T1000 (cell line): ENCODE measurements at places on chromosomes 2 and 18.

DNA sequence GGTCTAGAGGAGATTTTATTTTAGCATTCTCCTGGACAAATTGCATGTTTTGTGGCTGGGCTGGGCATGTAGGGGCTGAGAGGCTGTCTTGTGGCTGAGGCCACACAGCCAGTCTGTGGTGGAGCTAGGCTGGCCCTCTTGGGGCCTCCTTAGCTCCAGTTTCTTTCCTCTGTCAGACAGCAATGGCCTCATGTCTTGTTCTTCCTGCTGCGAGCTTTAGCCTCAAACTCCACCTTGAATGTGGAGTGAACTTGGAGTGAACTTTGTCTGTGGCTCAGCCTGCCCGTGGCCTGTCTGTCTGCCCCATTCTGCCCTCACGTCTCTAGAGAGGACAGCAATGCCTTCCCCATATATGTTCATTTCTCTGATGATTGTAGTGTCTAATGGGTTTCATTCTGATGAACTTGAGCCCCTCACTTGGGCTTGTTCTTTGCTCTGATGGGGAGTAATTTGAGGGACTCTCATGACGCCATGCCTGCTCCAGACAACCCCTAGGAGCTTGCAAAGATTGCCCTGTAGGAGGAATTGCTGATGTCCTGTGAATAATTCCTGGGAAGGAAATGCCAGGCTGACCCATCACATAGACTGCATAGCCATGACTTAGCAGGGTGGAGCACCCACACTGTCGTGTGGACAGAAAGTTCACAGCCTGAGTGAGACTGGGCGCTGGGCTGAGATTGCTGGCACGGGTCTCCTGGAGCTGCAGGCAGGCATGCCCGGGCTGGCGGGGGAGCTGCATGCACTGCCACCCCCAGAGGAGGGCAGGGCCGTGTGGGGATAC is 42.6 kb downstream of the ASAP2 start:
- DNase-seq = no peak

GRCh38 chr2:119469661-119470297 is 38.1 kb downstream of the TMEM37 start:
- DNase-seq = no peak

- no peak for DNase-seq
Measured at GRCh38 chr2:113376913-113377445, 60.5 kb upstream of the ZNG1B start.

GRCh38 chr2:13109516-13109915 is 392.8 kb downstream of the TRIB2 start:
- DNase-seq = no peak

DNA sequence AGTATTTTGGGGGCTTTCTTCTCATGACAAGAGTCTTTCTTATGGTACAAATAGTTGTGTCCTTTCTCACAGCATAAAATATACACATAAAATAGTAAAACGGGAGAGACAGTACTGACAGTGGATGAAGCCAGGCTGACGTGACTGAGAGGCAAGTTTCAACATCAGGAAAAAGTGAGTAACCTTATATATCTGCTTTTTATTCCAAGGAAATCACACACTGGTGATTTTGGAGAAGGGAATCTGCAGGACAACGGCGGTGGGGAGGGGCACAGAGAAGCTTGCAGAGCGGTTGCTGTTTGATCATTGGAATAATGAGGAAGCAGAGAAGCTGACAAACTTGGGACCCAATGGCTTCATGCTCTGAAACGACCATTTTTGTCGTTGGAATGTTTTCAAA is 130.6 kb upstream of the ZNF236 start:
- no peak for DNase-seq

GRCh38 chr2:136151021-136151971 is 33.3 kb upstream of the CXCR4 start:
- no peak for DNase-seq

DNA sequence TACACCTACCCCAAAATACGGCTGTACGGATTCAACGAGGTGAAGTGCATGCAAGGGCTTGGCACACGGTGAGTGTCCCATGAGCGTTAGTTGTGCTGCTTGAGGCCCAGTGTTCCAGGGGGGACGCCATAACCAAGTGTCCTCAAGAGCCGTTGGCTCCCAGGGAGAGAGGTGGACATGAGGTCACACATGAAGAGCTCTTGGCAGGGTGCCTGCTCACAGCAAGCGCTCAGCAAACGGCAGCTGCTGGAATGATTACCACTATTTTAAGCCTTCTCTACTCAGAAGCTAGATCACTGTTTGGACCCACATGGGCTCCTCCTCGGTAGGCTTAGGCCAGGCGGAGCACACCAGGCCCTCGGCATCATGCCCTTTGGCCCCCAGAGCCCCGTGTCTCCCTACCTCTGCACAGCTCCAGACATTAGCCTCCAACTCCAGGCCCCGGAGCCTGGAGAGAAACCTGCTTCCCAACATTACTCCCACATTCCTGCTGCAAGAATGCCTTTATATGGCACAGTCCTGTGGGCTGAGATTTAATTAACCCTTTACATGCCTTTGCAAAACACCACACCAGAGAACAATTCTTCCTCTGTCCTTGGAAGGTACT is 68.4 kb upstream of the PPP1CB start:
- no peak for DNase-seq

- no peak for DNase-seq
Measured at GRCh38 chr2:220276741-220277444, 649.5 kb downstream of the SLC4A3 start.

GRCh38 chr18:63676526-63677323 is 15.0 kb upstream of the SERPINB3 start:
- DNase-seq = no peak

DNA sequence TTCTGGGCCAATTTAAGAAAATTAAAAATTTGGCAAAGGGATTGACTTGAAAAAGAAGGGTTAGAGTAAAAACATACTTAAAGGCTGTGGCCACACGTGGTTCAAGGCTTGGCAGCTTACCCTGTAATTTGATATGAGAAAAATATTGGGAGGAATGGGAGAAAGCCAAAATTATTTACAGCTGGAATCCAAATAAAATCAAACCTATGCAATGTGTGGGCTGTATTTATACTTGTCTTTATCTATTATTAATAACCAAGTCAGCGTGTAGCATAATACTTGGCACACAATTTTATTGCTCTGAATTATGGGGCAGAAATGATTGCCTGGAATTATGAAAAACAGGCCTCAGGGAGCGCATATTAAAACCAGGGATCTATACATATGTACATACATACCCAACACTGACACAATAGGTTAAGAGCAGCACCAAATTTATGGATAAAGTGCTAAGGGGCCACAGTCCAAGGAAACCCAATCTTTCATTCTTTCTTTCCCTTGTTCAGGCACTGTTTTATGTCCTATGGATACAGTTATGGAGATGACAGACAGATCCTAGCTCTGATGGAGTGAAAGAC is 35.6 kb downstream of the FAM124B start:
- DNase-seq = no peak

- no peak for DNase-seq
Measured at GRCh38 chr2:101887328-101887727, 104.4 kb upstream of the IL1R2 start.

DNA sequence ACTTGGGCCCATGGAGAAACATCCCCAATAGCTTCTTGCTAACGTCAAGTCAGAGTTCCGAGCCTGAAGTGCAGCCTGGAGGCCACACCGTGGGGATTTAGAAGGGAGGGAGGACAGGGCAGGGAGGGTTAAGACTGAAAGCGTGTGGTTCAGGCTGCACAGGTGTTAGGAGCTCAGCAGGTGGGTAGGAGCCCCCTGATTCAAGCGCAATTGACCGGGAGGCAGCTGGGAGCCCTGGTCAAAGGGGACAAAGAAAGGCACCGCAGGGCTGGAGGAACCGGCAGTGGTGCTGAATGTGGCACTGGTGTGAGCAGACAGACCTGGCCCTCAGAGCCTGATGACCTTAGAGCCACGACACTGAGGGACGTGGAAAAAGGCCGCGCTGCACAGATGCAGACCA is 149.6 kb downstream of the TMEM18 start:
- DNase-seq = no peak

- DNase-seq = peak; percentile 64
Measured at GRCh38 chr2:133434959-133435668, 133.1 kb downstream of the NCKAP5 start.

DNA sequence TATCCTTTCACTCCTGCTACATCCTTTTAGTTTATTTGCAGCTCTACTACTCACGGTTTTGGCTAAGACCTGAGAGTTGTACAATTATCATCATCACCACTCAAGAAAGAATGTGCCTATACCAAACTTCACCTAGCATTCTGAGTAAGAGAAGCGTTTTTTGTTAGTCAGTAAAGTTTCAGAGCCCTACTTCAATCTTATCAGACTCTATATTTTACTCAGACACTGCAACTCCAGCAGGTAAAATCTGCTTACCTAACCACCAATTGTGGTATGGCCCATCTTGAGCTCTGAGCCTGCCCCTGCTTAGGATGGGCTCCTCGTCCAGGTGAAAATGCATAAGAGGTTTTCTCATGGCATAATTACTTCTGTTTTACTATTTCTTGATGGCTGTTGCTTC is 37.1 kb downstream of the ICOS start:
- DNase-seq = no peak

GRCh38 chr2:178066324-178066723 is 6.3 kb downstream of the PDE11A start:
- DNase-seq = no peak

- no peak for DNase-seq
Measured at GRCh38 chr2:239605976-239606375, 205.2 kb upstream of the HDAC4 start.

GRCh38 chr2:46806526-46806925 is 109.1 kb downstream of the MCFD2 start:
- no peak for DNase-seq

DNA sequence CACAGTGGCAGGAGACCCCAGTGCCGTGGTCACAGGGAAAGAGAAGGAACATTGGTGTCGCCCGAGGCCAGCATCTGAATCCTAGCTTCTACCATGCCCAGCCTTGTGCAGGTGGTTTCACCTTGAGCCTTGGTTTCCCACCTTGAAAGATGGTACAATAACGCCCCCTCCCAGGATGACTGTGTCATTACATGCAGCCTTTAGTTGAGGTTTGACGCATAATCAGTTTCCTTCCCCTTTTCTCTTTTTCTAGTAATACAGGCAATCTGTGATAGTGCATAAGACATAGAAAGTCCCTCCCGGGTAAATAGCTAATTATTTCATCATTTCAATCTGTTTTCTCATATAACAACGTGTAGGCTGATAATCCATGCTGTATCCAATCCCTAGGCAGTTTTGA is 29.8 kb upstream of the ZNF407 start:
- no peak for DNase-seq

GRCh38 chr18:47507651-47508050 is 256.2 kb upstream of the SKOR2 start:
- DNase-seq = no peak

DNA sequence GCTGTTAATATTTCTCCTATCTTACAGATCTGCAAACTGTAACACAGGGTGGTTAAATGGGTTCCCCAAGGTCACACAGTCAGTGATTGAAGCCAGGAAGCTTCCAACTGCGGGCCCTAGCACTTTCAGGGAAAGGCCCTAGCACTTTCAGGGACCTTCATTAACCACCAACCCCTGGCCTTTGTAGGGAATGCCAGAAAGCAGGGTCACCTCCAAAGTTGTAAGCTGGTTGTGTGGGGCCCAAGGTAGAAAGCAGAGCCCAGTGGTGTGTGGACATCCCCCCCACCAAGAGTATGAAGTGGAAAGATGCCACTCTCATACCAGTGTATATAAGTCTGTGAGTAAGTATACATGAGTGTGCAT is 4.4 kb downstream of the DLX2 start:
- DNase-seq = no peak

DNA sequence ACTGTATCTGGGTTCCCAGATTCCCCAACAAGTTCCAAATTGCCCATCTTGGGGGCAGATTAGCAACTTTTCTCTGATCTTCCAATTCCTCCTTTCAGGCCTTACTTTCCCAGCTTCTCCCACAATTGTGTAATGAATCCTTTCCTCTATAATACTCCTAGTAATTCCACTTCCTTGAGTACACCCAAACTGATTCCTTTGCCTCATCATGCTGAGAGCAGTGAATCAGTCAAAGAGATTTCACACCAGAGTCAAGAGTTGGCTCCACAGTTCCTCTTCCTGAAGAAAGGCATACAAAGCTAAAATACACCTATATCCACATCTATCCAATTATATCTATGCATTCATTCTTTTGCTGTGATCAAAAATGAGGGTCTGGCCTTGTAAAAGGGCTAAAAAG is 28.6 kb upstream of the DAPL1 start:
- no peak for DNase-seq

DNA sequence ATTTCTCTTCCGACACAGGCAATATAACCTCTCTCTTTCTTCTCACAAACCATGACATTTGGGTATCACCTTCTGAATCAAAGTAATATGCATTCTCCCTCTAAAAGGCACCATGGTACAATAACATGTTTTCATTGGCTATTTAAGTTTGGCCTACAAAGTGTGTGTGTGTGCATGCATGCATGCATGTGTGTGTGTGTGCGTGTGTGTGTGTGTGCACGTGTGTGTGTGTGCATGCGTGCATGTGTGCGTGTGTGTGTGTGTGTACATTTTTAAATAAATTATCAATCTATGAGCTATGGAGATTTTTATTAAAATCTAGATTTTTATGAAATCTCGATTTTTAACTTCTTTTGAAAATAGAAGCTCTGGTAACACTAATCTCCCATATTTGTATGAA is 745.3 kb upstream of the ZEB2 start:
- no peak for DNase-seq

DNA sequence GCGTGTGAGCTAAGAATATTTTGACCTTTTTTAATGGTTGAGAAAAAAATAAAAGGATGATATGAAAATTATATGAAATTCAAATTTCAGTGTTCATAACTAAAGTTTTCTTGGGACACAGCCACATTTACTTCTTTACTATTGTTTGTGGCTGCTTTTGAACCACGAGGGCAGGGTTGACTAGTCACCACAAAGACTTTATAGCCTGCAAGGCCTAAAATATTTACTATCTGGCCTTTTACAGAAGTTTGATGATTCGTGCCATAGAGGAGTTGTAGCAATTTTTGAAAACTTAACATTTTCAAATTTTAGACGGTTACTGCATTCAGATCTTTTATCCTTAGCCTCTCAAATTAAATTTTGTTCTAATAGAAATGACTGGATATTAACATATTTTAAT is 69.9 kb downstream of the LIMS1 start:
- no peak for DNase-seq

DNA sequence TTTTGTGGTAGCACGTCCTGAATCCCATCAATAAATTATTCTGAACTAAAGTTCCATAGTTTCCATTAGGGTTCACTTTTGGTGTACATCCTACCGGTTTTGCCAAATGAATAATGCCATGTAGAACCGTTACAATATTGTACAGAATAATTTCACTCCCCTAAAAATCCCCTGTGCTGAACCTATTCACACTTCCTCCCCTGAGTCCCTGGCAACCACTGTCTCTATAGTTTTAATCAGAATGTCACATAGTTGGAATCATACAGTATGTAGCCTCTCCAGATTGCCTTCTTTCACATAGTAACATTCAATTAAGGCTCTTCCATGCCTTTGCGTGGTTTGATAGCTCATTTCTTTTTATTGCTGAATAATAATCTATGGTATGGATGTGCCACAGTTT is 9.6 kb upstream of the CASP8 start:
- no peak for DNase-seq
